ENCODE measurements at places on chromosomes 7 and 10.

- no peak for DNase-seq
Measured at GRCh38 chr7:12422554-12423320, 19.1 kb upstream of the VWDE start.

- no peak for DNase-seq
Measured at GRCh38 chr7:87060288-87060537, 759 bp upstream of the ELAPOR2 start.

GRCh38 chr10:112140110-112140970 lies 43.2 kb downstream of the GPAM start:
- no peak for DNase-seq

DNA sequence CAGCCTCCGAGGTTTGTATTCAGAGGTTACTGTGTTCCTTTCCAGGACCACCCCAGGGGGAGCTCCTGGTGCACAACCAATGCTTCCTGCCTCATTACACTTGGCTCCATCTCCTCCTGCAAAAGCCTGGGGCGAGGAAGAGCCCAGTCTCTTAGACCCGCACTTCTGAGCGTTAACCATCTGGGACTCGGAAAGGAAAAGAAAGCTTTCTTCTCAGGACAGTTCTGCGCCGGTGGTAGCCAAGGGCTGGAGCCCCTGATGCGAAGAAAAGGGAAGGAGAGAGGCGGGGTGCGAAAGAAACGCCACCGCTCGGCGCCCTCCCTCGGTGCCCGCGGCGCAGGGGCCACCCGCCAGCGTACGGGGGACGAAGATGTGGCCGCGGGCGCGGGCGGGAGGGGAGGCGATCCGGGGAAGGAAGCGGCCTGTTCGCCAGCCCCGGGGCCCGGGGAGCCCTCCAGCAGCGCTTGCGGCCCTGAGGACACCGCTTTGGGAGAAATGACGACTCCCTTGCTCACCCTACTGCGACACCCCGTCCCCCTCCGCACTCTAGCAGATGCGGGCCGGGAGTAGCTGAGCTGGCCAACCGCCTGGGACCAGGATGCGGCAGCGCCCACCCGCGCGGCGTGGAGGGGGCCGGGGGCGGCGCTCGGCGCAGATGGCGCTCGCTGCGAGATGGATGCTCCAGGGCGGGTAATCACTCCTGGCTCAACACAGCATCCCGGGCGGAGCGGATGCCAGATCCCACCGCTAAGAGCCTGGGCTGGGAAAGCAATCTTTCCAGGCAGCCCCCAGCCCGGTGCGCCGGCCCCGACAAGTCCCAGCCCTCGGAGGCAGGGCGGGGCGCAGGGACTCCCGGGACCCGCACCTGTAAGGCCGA lies 1.3 kb downstream of the NRCAM start:
- no peak for DNase-seq

- DNase-seq = no peak
Measured at GRCh38 chr7:18405726-18406125, 89.8 kb upstream of the HDAC9 start.

- DNase-seq = no peak
Measured at GRCh38 chr7:128829391-128830166, 627 bp upstream of the FLNC start.

- DNase-seq = no peak
Measured at GRCh38 chr7:91295576-91295975, 31.3 kb downstream of the FZD1 start.

DNA sequence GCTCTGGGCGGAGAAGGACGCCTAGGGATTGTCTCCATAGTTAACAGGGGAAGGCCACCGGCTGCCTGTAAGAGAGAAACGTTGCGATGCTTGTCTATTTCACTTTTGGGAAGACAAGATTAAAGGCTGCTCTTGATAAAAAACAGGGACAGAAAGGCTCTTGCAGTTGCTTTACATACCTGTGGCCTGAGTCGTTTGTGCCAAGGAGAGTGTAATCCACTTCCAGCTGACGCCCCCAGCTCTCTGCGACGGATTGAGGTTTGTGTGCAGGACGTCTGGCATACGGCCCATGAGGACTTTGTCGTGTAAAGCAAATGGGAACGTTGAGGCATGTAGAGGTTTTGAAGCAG lies 1.1 kb downstream of the MAP3K8 start:
- DNase-seq = no peak

- DNase-seq = peak; percentile 31
Measured at GRCh38 chr10:71187600-71187999, 24.8 kb upstream of the UNC5B start.

DNA sequence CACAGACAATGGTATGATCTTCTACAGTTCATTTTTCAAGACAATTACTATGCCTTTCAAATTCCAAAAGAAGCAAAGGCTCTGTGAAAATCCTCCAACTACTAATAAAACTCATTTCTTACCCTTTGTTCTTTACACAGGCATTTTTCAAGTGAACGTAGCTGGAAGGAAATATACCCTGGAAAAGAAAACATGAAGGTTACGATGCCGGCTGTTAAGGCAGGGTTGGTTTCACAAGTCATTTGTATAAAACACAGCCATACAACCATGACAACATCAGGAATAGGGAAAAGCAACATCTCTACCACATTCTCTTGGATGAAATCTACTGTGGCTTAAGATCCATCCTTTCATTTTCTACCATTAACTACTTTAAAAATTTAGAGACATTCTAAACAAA lies 207.9 kb downstream of the DOCK4 start:
- DNase-seq = no peak

GRCh38 chr10:128612195-128612594 lies 486.0 kb upstream of the MKI67 start:
- no peak for DNase-seq
